ENCODE measurements at places on chromosomes 5 and 9.

GRCh38 chr9:36971935-36972488 is 62.1 kb downstream of the PAX5 start:
- DNase-seq, result no peak

GRCh38 chr5:150612405-150612804 is 28.1 kb upstream of the SYNPO start:
- no peak for DNase-seq

DNA sequence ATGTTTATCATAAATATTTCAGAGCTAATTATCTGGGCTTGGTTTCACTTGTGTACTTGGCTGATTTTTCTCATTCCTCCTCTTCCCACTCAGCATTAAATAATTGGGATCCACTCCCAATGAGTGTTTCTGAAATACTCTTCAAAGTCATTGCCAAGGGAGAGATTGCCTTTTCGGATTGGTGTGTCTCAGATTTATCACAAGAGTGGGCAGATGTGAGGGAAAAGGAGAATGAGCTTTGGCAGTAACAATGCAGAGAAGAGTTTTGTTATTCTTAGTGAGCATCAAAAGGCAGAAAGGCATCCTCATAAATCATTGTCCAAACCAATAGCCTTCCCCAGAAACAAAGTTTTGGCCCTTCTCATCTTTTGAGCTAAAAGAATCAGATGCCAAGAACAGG is 79.2 kb downstream of the SEMA5A start:
- DNase-seq, result no peak

- no peak for DNase-seq
Measured at GRCh38 chr9:111630182-111630963, 761 bp upstream of the DNAJC25 start.

- no peak for DNase-seq
Measured at GRCh38 chr5:43256261-43256966, 56.8 kb downstream of the HMGCS1 start.

- no peak for DNase-seq
Measured at GRCh38 chr5:172835290-172835993, 1.4 kb downstream of the ERGIC1 start.

DNA sequence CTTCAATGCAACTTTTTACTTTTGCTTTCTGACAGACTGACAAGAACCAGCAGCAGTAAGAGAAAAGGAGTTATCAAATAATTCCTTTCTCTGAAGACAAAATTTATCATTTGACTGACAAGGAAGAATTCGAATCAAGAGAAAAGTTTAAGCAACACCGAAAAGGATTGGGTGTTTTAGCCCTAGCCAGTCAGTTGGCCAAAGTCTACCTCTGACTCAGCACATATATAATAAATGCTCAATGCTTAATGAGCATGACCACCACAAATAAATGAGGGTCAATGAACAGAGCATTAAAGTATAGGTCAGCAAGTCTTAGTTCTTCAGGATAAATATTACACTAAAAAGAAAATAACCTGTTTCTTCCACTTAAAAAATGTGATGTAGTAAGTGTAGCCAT is 1603.5 kb upstream of the C9orf72 start:
- no peak for DNase-seq

Data from activated naive CD4-positive, alpha-beta T cell (primary cell).